ENCODE measurements at places on chromosomes 5 and 9.

DNA sequence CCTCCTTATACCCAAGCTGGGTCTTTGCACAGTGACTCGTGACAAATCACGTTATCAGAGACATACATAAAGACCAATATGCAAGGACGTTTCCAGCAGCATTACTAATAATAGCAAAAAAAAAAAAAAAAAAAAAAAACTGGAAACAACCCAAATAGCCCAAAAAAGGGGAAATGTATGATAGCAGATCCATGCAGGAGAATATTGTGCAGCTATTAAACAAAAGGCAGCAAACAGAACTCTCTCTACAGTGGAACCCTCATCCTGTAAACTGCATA, 37.7 kb downstream of the C5orf15 start:
- DNase-seq = no peak

DNA sequence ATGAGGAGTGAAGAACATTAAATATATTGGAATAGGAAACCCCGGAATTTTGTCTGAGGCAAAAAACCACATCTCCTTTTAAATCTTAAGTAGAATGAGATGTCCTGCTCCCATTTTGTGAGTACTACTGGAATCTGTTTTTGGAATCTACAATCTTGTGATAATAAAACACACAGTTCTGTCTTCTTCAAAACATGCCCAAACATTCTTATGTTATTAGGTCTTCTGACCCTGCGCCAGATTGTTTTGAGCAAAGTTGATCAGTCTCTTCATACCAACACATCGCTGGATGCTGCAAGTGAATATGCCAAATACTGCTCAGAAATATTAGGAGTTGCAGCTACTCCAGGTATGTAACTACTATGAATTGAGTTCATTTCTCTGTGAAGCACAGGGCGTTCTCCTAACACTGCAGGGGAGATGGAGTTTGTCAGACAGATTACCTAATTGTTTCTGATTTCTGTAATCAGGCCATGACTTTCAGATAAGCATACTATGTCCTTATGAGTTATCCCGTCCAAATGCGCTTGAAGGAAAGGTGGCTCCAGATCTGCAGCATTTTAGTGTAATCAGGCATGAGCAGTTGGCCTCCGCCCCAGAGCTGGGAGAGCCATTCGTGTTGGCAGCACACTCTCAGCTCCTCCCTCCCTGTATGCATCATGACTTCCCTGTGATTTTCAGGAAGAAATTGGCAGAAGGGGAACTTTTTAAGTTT, 88.0 kb downstream of the NLN start:
- DNase-seq = no peak

GRCh38 chr5:151719228-151720000, 32.7 kb upstream of the SPARC start:
- no peak for DNase-seq

DNA sequence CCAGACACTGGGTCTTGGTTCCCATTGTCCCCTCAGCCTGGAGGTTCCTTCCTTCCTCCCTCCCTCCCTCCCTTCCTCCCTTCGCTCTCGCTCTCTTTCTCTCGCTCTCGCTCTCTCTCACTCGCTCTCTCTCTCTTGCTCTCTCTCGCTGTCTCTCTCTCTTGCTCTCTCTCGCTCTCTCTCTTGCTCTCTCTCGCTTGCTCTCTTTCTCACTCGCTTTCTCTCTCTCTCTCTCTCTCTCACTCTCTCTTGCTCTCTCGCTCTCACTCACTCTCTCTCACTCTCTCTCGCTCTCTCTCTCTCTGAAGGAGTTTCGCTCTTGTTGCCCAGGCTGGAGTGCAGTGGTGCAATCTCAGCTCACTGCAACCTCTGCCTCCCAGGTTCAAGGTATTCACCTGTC, 23.4 kb downstream of the LAMC3 start:
- DNase-seq = no peak
